ENCODE measurements at places on chromosomes 4 and X.

DNA sequence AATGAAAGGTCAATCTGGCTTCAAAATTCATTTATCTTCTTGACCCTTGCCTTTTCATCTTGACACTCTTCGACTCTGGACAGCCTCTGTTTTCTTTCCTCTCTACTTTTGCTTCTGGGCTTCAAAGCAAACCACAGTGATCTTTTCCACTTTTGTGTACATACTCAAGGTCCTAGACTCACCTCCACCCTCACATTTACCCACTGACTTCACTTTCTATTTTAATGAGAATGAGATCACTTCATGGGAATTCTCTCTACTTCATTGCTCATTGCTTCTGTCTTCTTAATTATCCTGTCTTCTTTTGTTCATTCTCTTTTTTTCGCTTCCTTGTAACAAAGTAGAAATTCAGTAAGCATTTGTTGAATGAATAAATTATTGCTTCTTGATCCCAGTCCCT is 330.1 kb upstream of the HAND2 start:
- DNase-seq = no peak

- DNase-seq = no peak
These were observed 286.5 kb downstream of the GLUD2 start for GRCh38 chrX:121333942-121334341.

GRCh38 chr4:86853209-86853608 is 4.0 kb upstream of the SLC10A6 start:
- DNase-seq = no peak

GRCh38 chrX:8864161-8864560 is 63.0 kb upstream of the FAM9A start:
- no peak for DNase-seq

- DNase-seq = no peak
These were observed 148.1 kb upstream of the FAM9B start for GRCh38 chrX:9182041-9182440.

DNA sequence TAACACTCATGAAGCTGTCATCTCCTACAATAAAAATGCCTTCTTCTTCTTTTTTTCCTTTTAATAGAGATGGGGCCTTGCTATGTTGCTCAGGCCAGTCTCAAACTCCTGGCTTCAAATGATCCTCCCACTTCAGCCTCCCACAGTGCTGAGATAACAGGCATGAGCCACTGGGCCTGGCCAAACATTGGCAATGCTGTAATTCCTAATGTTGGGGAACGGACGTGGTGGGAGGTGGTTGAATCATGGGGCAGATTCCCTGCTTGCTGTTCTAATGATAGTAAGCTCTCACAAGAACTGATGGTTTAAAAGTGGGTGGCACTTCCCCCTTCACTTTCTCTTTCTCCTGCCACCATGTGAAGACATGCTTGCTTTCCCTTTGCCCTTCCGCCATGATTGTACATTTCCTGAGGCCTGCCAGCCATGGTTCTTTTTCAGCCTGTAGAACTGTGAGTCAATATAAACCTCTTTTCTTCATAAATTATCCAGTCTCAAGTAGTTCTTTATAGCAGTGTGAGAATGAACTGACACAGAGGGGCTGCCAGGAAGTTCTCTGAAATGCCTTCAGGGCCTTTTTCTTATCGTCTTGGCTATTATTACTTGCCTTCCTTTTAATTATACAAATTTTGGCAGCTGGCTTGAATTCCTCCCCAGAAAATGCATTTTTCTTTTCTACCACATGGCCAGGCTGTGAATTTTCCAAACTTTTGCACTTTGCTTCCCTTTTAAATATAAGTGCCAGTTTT is 93.0 kb downstream of the CENPC start:
- DNase-seq = no peak

DNA sequence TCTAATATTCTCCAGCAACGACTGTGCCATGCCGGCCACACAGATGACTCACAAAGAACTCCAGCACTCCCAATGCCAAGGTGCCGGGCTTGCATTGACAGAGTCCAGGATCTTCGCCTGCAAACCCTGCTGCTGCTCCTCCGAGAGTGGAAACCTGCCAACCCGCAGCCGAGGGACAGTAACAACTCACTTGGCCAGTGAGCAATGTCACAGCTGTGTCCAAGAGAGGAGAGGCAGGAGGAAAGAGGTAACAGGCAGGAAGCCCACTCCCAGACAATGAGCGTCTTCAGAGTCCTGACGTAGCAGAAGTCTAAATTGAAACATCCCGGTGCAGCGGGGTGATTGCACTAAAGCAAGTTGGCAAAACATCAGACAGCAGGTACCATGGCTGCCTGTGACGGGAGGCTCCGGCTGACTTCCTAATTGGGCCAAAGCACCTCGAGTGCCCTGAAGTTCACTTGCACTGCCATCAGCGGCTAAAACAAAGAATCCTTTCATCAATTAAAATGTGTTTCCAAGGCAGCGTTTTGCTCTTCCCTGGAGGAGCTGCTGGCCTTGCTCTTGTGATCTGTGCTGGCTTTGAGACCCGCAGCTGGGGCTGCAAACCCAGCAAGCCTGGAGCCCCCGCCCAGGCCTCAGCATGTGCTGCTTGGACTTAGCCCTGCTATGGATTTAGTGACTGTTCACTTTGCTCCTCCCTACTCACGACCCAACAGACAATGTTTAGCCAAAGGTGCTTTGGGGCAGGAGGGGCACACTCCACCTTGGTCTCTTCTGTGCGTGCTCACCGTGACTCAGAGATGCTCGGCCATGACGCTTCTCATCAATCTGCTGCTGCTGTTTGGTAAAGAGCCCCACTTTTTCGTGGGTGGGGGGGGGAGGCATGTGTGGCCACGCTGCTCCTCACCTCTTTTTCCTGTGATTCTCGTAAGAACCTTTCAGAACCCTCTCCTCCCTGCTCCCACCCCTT is 36.5 kb downstream of the DCTD start:
- no peak for DNase-seq

- DNase-seq = no peak
These were observed 30.9 kb downstream of the FAM9C start for GRCh38 chrX:13013363-13014110.

DNA sequence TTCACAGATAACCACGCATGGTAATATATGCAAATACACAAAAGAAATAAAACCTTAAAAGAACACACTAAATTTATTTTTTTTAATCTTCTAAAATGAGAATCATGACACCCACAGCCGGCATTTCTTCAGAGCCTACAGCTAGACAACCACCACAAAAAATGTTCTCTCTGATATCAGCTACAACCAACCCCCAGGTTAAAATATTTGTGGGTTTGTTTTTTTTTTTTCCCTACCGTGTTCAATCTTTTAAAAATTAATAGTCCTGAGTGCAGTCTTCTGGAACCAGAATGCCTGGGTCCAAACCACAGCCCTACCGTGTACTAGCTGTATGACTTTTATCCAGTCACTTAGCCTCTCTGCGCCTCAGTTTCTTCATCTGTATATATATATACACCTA is 36.0 kb downstream of the MAML3 start:
- DNase-seq = no peak

DNA sequence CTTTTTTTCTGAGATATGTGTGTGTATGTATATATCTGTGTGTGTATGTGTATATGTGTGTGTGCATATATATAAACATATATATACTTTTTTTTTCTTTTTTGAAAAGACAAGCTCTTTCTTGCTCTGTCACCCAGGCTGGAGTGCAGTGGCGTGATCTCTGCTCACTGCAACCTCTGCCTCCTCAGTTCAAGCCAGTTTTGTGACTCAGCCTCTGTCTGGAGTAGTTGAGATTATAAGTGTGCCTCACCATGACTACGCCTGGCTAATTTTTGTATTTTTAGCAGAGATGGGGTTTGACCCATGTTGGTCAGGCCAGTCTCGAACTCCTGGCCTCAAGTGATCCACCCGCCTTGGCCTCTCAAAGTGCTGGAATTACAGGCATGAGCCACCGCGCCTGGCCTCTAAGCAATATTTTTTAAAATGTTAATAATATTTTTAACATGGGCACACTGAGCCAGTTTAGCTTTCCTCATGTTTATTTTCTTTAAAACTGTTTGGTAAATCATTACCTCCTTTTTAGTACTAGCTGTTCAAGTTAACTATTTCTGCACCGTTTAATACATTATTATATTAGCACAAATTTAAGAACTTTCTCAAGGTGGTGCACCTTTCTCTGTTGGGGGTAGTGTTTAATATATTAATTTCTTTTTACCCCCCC is 33.3 kb downstream of the BBS12 start:
- no peak for DNase-seq

DNA sequence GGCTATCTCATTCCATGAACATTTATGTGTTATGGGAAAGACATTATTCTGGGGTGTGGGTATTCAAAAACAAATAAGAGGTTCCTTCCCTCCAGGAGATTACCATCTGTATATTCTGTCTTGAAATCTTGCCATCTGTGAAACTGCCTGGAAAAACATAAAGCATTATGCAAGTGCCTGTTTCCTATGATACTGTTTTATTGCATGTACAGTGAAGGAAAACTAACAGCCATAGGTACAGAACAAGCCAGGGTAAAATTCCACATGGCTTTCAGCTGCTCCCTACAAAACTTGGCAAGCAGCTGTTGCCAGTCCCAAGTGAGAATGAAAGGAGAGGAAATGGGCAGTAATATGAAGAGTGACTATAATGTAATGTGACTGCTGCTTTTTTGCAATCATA is 136.0 kb downstream of the GUCY2F start:
- no peak for DNase-seq

DNA sequence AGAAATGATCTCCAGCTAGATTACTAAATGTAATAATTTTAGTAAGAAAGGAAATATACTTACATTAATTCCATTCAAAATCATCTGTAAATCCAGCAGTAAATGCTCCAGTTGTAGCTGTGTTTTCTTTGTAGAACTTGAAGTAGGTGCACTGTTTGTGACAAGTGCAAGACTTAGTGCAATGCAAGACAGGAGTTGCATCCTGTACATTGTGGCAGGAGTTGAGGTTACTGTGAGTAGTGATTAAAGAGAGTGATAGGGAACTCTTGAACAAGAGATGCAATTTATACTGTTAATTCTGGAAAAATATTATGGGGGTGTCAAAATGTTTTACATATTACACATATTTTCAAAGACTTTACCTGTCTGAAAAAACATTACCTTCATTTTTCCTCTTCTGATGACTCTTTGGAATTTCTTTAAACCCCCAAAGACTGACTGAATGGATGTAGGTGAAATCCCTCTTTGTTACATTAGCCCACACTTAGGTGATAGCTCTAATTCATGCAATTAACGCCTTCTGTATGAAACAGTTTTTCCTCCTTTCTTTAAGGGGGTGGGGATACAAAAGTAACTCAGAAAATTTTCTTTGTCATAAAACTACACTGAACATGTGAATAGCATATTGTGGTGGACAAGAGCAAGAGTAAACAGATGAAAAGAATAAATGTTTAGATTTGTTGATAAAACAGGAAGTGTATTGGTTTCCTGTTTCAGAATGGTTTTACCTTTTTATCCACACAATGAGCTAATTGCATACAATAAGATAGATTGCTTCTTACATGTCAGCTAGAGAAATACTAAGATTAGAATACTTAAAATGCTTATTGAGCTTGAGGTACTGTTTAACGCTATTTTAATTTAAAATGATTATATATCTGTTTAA is at the start of gene IL2:
Gene IL2 (minus strand): TSS at position 495 of the 886 bp plus-strand sequence. CDS start 285 bp downstream, at position 210.
- DNase-seq = no peak

- no peak for DNase-seq
These were observed 964.3 kb upstream of the TENM3 start for GRCh38 chr4:181278941-181279340.

- DNase-seq = no peak
These were observed 26.3 kb upstream of the ACTRT1 start for GRCh38 chrX:128078545-128078944.

GRCh38 chr4:46258431-46258830 is 131.5 kb downstream of the GABRA2 start:
- no peak for DNase-seq

DNA sequence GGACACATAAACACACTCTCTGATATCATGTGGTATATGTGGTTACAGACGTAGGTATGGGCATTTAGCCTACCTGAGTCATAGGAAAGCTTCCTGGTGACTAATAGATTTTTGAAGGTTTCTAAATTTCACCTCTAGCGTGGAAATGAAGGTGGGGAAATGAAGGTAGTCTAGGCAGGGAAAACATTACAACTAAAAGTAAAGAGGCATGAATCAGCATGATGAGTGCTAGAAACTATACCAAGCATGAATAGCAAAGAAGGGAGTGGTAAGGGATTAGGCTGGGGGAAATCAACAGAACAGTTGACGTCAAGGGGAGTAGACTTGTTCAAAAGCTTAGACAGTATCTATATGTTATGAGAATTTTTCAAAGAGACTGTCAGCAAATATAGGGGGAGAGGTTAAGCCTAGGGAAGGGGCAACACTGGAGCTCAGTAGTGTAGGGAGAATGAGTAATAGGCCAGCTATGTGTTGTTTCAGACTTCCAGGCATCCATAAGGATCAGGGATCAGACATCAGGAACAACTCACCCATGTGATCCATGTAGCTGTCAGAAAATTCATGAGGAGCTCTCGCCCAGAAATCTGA is 279.3 kb upstream of the DIPK2B start:
- no peak for DNase-seq

- DNase-seq = no peak
These were observed 80.9 kb upstream of the MTM1 start for GRCh38 chrX:150487369-150488094.

DNA sequence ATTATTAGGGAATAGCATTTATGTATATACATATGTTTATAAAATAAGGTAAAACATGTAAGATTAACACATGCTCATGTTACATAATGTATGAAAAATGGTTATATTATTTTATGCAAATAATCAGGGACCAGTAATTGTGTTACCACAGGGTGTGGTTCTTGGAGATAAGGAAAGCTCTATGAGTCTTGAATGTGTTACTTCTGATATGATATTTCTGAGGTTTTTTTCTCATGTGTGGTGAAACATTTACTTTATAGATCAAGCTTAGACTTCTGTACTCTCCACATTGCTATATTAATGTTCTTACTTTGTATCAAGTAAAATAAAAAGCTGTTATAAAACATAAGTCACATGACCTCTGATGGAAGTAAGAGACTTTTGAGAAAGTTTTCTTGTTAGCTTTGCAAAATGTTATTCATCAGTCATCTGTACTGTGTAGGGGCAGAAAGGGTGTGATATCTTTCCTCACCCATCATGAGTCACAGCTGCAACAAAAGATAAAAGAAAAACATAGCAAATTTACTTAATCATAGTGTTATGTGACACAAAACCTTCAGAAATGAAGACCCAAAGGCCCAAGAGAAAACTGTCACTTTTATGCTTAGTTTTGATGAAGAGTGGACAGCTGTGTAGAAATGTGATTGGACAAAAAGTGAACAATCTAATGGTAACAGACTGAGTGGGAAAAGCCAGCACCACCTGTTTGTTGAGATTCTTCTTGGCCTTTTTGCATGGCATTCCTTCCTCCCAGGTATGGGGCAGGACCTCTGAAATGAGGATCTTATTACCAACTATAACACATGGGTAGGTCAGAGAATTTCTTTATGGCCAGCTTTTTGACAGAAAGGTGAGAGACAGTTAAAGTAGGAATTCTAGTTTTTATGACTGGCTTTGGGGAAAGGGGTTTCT is 632.3 kb downstream of the PDHA2 start:
- no peak for DNase-seq

- DNase-seq = no peak
These were observed 83.4 kb upstream of the FAM47B start for GRCh38 chrX:34859191-34859590.
